ENCODE measurements at places on chromosomes 13 and 19. TPM values are rescaled to one million over a fixed set of nuclear protein-coding genes. Genes with fewer than 3 reads are reported as not detected.
A peak's percentile ranks its signal among the peaks of the same experiment; 100 is the strongest.

The EBI3 gene
- not detected for total RNA-seq

The ZNF578 gene
- total RNA-seq = 4.9 TPM

The NUFIP1 gene
- total RNA-seq = 4.4 TPM

The MYO9B gene
- total RNA-seq = 181 TPM

The SPPL2B gene
- 76.8 TPM for total RNA-seq

The ZNF665 gene
- 8.7 TPM for total RNA-seq

The IGSF23 gene
- total RNA-seq = not detected

The NALCN gene
- not detected for total RNA-seq

The DNAAF3 gene
- total RNA-seq = not detected

The LGALS4 gene
- total RNA-seq = 4.7 TPM

The ZNF439 gene
- 16.9 TPM for total RNA-seq

The EFNB2 gene
- 0.38 TPM for total RNA-seq

The WDR88 gene
- total RNA-seq = 0.58 TPM

The DNAJC15 gene
- total RNA-seq = 11.1 TPM

The LRRC8E gene
- not detected for total RNA-seq

The CERS1 gene
- total RNA-seq = not detected

- H3K36me3 ChIP-seq = no peaks in the 10 kb centered on the region
- no peaks in the 10 kb centered on the region for H3K4me1 ChIP-seq
- no peak overlapping the region for H3K4me3 ChIP-seq
- no peak overlapping the region for H3K27ac ChIP-seq
Observed at GRCh38 chr13:72062566-72062965, 195.6 kb upstream of the DACH1 start.

- no peaks in the 10 kb centered on the region for H3K36me3 ChIP-seq
- no peaks in the 10 kb centered on the region for H3K27me3 ChIP-seq
- no peak overlapping the region for H3K27ac ChIP-seq
- DNase-seq = no peak
Observed at GRCh38 chr19:11142528-11143171, 12.9 kb downstream of the SPC24 start.

- H3K4me3 ChIP-seq = no peak overlapping the region
- peaks cover 3% of the 10 kb centered on the region for H3K27me3 ChIP-seq
- H3K4me1 ChIP-seq = no peaks in the 10 kb centered on the region
- H3K36me3 ChIP-seq = no peaks in the 10 kb centered on the region
- no peak overlapping the region for H3K27ac ChIP-seq
Observed at GRCh38 chr13:113767366-113767765, 8.3 kb downstream of the TMEM255B start.

- no peaks in the 10 kb centered on the region for H3K36me3 ChIP-seq
- no peak within 1 kb of the TSS for H3K27ac ChIP-seq
- H3K4me3 ChIP-seq = no peak within 1 kb of the TSS
- H3K27me3 ChIP-seq = no peaks in the 10 kb centered on the region
- no peak for DNase-seq
- H3K4me1 ChIP-seq = no peaks in the 10 kb centered on the region
Observed at GRCh38 chr13:103066079-103066780, at the start of gene SLC10A2. Gene SLC10A2 (minus strand): TSS chr13:103066417. CDS start chr13:103066249, 168 bp downstream.

DNA sequence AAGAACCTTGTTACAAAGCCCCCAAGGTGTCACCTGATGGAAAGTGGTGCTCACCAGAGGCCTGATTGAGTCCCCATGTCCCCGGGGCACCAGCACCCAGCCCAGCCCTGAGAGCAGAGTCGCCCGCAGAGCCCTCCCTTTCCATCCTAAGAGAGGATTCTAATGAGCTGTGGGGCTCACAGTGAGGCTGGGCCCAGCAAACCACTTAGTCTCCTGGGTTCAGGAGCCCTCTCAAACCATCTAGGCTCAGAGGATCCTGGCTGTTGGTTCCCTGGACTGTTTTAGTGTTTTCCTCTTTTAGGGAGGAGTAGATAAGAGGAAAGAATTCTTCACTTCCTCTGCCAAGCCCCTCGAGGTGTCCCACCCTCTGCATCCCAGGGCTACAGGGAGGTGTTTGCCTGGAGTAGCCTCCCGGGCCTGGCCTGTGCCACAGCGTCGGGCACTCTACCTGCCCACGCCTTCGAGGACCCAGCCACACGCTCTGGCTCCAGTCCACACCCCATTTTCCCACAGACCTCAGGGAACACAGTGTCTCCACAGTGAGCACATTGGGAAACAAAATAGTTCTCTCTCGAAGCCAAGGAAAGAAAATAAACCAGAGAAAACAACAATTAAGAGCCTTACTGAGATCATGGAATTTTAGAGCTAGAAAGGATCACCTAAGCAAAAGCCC lies 34.4 kb downstream of the DHRS12 start:
- H3K4me1 ChIP-seq = peaks cover 8% of the 10 kb centered on the region
- no peak for DNase-seq
- no peak overlapping the region for H3K4me3 ChIP-seq
- no peak overlapping the region for H3K27ac ChIP-seq
- no peaks in the 10 kb centered on the region for H3K27me3 ChIP-seq

GRCh38 chr13:40375489-40376171 lies 290.8 kb downstream of the FOXO1 start:
- H3K27ac ChIP-seq = no peak overlapping the region
- no peaks in the 10 kb centered on the region for H3K36me3 ChIP-seq
- H3K4me3 ChIP-seq = no peak overlapping the region
- no peaks in the 10 kb centered on the region for H3K27me3 ChIP-seq

- no peaks in the 10 kb centered on the region for H3K36me3 ChIP-seq
- DNase-seq = no peak
- no peak overlapping the region for H3K4me3 ChIP-seq
- H3K27me3 ChIP-seq = no peaks in the 10 kb centered on the region
- no peak overlapping the region for H3K27ac ChIP-seq
- H3K4me1 ChIP-seq = no peaks in the 10 kb centered on the region
Observed at GRCh38 chr19:33471111-33471996, 50.2 kb downstream of the PEPD start.

DNA sequence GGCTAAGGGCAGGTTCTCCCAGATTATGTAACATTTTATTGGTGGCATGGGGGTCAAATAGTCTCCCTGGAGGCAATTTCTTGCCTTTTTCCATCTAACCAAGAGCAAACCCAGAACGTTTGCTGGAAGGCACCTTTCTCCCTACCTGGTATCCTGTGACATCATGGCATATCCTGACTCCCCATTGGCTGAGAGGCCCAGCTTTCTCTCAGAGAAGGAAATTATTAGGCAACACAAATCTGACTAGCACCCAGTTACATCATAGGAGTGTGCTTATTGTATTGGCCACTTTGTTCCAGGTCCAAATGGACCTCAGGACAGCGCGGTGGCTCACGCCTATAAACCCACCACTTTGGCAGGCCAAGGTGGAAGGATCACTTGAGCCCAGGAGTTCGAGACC lies 13.0 kb downstream of the NTN5 start:
- no peaks in the 10 kb centered on the region for H3K36me3 ChIP-seq
- H3K27ac ChIP-seq = no peak overlapping the region
- no peak for DNase-seq
- no peaks in the 10 kb centered on the region for H3K27me3 ChIP-seq
- H3K4me1 ChIP-seq = peaks cover 10% of the 10 kb centered on the region
- H3K4me3 ChIP-seq = no peak overlapping the region

- H3K4me1 ChIP-seq = peaks cover 6% of the 10 kb centered on the region
- no peak overlapping the region for H3K4me3 ChIP-seq
- no peak for DNase-seq
- H3K27ac ChIP-seq = no peak overlapping the region
- H3K27me3 ChIP-seq = no peaks in the 10 kb centered on the region
Observed at GRCh38 chr19:40632311-40633036, 31.3 kb downstream of the LTBP4 start.

GRCh38 chr13:23630349-23631093 lies 60.3 kb downstream of the TNFRSF19 start:
- H3K36me3 ChIP-seq = no peaks in the 10 kb centered on the region
- H3K27me3 ChIP-seq = no peaks in the 10 kb centered on the region
- H3K27ac ChIP-seq = no peak overlapping the region
- no peak overlapping the region for H3K4me3 ChIP-seq
- no peak for DNase-seq

GRCh38 chr13:78596399-78596735 lies 7.0 kb downstream of the POU4F1 start:
- no peak for DNase-seq
- no peaks in the 10 kb centered on the region for H3K36me3 ChIP-seq
- no peak overlapping the region for H3K27ac ChIP-seq
- H3K4me3 ChIP-seq = no peak overlapping the region
- peaks cover 3% of the 10 kb centered on the region for H3K4me1 ChIP-seq
- H3K27me3 ChIP-seq = peaks cover 91% of the 10 kb centered on the region

DNA sequence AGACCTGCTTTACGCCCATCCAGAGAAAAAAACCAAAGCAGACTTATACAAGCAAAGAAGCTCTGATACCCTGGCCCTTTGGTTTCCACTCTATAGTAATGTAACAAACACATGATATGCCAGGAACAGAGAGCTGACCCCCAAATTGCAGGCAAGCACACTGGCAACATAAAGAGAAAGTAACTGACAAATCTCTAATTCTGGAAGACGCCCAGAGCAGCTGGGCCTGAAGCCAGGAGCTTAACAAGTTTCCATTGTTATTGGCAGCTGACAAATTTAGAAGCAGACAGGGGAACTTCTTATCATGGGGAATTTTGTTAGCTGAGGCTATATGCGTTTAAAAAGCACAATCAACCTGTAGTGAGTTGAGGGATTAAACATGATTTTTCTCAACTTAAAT lies 158.0 kb downstream of the DLEU7 start:
- no peak for DNase-seq
- no peaks in the 10 kb centered on the region for H3K27me3 ChIP-seq
- H3K4me3 ChIP-seq = no peak overlapping the region
- no peaks in the 10 kb centered on the region for H3K36me3 ChIP-seq
- no peak overlapping the region for H3K27ac ChIP-seq

GRCh38 chr19:16361926-16362325 lies 37.3 kb downstream of the KLF2 start:
- no peaks in the 10 kb centered on the region for H3K36me3 ChIP-seq
- no peak overlapping the region for H3K4me3 ChIP-seq
- DNase-seq = no peak
- no peak overlapping the region for H3K27ac ChIP-seq
- H3K27me3 ChIP-seq = no peaks in the 10 kb centered on the region

DNA sequence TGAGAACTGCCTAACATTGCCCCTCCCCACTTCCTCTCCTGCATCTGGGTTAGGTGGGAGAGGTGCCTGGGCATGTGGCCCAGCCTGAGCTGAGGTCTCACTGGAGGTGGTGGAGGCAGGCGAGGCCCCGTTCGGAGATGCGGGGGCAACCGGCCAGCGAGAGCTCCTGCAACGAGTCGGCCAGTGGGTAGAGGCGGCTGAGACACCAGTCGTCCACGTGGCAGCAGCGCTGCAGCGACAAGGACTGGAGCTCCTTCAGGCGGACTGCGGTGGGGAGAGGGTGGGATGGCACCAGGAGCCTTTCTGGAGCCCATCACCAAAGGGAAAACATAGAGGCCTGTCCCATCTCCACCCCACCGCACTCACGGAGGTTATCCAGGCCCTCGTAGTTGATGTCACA lies 6.0 kb upstream of the B3GNT8 start:
- H3K4me1 ChIP-seq = peaks cover 20% of the 10 kb centered on the region
- no peak for DNase-seq
- H3K27me3 ChIP-seq = no peaks in the 10 kb centered on the region

GRCh38 chr19:7883796-7884570 lies 4.3 kb upstream of the LRRC8E start:
- no peaks in the 10 kb centered on the region for H3K27me3 ChIP-seq
- no peaks in the 10 kb centered on the region for H3K4me1 ChIP-seq
- H3K36me3 ChIP-seq = no peaks in the 10 kb centered on the region
- no peak overlapping the region for H3K27ac ChIP-seq

- no peak overlapping the region for H3K27ac ChIP-seq
- no peaks in the 10 kb centered on the region for H3K27me3 ChIP-seq
- H3K4me3 ChIP-seq = no peak overlapping the region
Observed at GRCh38 chr19:49339301-49340068, 4.3 kb downstream of the CD37 start.

DNA sequence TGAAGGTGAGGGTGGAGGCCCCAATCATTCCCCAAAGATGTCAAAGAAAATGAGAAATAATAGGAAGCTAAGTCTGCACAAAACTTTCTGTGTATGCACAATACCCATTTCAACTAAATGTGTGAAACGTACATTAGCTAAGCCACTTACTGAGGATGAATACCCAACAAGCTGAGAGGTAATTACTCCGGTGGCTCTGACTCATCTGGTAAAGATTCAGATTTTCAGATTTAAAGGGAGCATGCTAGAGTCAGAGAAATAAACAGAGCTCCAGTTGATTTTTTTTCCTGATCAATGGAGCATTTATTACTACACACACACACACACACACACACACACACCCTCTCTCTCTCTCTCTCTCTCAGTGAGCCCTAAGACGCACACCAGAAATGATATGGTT lies 194.8 kb upstream of the ARGLU1 start:
- H3K4me3 ChIP-seq = no peak overlapping the region
- no peaks in the 10 kb centered on the region for H3K27me3 ChIP-seq
- DNase-seq = no peak
- H3K27ac ChIP-seq = no peak overlapping the region
- H3K36me3 ChIP-seq = no peaks in the 10 kb centered on the region

DNA sequence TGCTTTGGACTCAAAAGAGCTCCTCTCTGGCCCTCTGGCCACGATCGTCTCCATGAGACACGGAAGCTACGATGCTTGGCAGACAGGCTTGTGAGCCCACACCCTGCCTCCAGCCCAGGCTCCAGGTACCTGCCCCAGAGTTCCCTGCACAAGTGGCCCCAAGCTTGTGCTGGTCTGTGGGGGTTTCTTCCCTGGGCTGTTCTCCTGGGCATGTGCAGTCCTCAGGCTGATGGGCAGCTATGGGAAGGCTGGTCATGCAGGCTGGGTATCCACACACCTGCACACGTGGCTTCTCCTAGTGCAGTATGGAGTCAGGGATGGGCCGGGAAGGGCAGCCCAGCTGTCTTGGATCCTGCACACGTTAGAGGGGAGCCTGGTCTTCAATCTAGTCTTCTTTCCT lies 43.1 kb downstream of the TEX29 start:
- H3K4me3 ChIP-seq = no peak overlapping the region
- H3K4me1 ChIP-seq = no peaks in the 10 kb centered on the region
- no peak overlapping the region for H3K27ac ChIP-seq
- no peaks in the 10 kb centered on the region for H3K36me3 ChIP-seq
- DNase-seq = no peak

DNA sequence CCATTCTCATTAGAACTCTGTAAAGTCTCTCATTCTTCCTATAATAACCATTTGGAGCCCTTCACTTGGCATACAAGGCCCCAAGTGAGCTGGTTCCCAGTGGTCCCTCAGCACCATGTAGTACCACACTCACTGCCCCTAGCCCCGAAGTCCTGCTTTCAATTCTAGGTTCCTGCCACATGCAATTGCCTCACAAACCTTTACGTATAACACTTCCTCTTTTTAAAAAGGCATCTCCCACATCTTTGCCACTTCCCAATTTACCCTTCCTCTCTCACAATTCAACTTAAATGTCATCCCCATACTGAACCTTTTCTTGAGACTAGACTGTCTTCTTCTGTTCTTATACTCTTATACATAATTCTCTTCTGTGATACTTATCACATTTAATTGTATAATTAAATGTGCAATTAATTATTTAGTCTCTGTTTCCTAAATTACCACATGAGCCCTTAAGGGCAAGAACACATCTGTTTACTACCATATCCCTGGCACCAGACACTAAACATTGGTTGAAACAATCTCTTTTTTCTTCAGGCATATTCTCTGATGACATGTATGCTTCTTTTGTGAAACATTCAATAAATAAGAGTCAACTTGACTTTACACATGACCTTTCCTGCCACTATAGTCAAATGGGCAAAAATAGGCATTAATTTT lies 304.0 kb downstream of the SPRY2 start:
- H3K36me3 ChIP-seq = no peaks in the 10 kb centered on the region
- no peak overlapping the region for H3K27ac ChIP-seq
- H3K4me1 ChIP-seq = no peaks in the 10 kb centered on the region

- H3K36me3 ChIP-seq = no peaks in the 10 kb centered on the region
- no peaks in the 10 kb centered on the region for H3K4me1 ChIP-seq
- no peak within 1 kb of the TSS for H3K27ac ChIP-seq
- peak; percentile 9 for DNase-seq
- H3K4me3 ChIP-seq = no peak within 1 kb of the TSS
Observed at GRCh38 chr13:83881917-83882605, at the start of gene SLITRK1. Gene SLITRK1 (minus strand): TSS chr13:83882474. CDS start chr13:83881507, 967 bp downstream.

Data from CD4-positive, alpha-beta memory T cell (primary cell).